ENCODE measurements at places on chromosomes 16 and 17.

DNA sequence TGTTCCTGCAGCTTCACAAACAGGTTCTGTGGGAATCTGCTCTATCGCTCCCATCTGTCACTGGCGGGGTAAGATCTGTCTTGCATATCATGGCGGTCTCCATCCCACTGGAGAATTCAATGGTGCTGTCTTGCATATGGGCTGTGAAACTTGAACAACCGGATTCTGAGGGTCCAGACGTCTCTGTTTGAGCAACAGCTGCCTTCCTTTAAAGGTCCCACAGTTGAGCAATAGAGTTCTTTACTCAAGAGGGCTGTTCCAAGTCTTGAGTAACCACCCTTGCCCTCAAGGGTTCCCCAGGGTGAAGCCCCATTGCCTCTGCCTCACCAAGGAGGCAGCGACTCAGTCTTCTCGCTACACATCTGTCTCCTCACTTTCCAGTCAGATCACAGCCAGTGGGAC is 50.8 kb downstream of the ZFHX3 start:
- no peak for DNase-seq

- peak; percentile 45 for DNase-seq
Measured at GRCh38 chr16:85574672-85575475, 38.2 kb upstream of the GSE1 start.

GRCh38 chr16:16127469-16128116 is 95.7 kb downstream of the ABCC6 start:
- DNase-seq: peak; percentile 73

DNA sequence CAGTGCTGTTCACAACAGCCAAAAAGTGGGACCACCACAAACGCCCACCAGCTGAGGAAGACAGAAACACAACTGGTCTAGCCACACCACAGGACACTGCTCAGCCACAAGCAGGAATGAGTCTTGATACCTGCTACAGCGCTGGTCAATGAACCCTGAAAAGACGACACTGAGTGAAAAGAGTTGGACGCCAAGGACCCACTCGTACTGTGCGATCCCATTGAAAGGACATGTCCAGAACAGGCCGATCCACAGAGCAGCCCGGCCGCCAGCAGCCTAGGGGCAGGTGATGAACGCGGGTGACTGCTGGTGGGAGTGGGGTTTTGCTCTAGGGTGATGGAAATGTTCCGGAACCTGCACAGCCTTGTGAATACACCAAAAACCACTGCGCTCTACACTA is 10.6 kb upstream of the SLC38A8 start:
- no peak for DNase-seq

DNA sequence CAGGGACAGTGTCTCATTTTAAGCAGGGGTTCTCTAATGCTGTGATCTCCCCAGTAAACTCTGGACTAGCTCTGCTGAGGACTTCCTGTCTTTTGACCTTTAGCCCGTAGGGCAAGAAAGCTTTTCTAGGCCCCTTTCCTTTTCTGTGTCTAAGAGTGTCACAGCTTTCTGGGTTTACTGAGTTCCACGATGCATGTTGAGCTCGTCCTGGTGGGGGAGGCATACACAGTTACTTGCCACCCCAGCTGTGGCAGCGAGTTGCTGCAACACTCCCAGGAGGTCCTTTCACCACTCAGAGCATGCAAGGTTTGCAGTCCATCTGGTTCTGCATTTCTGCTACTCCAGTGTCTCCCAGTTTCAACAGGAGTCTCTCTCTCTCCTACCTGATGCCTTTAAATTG is 23.7 kb downstream of the NOD2 start:
- DNase-seq: no peak

DNA sequence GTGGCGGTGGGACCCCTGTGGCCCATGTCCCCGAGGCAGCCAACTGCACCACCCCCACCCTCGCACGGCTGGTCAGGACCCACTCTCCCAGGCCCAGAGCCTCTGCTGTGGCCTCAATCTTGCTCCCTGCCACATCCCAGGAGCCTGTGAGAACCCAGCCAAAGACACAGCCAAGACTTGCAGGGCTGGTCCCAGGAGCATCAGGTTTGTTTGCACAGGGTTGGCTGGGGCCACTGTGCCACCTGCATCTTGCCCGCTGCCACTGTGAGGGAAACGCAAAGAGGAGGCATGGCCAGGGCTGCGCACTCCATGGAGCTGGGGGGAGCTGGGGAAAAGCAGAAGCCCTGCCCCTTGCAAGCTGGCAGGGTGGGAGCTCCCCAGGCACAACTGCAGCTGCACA is 92.5 kb downstream of the SSH2 start:
- no peak for DNase-seq

DNA sequence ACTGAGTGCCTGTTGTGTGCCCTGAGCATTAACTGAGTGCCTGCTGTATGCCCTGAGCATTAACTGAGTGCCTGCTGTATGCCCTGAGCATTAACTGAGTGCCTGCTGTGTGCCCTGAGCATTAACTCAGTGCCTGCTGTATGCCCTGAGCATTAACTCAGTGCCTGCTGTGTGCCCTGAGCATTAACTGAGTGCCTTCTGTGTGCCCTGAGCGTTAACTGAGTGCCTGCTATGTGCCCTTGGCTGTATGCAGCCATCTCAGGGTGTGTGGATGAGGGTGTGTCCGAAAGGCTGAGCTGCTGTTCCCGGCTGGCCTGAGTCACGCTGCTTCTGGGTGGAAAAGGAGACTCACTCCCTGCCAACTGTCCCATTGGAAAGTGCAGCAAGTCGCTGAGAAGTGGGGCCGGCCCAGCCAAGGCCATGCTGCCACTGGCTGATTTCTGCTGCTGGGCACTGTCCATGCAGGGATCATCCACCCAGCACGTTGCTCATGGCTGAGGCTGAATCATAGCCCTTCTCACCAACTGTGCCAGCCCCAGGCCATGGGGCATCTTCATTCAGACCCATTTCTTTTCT is 113.8 kb downstream of the OR1D5 start:
- no peak for DNase-seq

DNA sequence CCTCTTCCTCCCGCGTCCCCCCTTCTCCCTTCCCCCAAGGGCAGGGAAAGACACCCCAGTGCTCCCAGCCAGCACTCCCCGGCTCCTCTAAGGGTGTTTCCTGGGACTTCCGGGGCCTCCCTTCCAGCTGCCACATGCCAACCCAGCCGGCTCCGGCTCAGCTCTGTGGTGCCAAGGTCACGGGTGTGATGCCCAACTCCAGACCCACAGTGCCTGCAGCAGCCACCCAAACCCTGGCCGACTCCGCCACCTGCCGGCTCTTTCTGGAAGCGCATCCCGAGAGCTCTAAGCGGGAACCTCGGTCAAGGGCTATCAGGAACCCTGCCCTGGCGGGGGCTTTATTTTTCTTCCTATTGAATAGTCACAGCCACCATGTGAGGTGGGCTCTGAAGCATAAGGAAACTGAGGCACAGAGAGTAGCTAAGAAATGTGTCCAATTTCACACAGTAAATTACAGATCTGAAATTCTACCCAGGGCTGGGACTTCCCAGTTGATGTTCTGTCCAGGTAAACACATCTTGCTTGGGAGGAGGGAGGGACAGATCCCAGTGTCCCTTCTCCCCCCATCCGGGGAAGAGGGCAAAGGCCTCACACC is 3.3 kb upstream of the PPP1R1B start:
- peak; percentile 63 for DNase-seq

DNA sequence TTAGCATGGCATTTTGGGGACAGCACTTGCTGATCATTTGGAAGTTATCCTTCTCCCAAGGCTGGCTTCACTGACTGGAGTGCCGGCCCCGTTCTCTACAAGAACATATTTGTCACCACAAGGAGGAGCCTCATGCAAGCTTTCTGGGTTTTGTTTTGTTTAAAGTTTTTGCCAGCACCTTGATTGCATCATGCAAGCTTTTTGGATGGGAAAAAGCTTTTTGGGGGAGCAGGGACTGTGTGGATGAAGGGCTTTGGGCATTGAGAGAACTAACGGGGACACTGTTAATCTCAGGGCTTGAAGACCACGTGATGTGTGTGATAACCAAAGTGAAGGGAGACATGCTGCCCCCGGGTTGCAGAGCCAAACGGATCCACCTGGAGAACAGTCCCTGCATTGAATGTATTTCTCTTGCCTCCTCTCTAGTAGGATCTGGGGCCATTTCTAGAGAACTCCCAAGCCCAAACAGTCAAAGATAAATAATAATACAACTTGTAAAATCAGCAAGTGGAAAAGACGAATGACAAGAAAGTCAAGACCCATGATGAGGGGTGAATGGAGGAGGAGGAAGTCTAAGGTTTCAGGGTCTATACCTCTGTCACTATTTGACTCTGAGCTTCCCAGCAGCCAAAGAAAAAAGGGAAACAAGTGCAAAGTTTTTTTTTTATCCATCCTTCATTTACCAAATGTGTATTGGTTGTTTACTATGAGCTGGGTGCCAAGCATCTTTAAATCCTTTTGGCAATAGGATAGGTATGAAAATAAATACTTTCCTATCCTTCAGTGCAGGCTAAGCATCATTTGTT is 17.2 kb downstream of the TMEM114 start:
- DNase-seq: peak; percentile 91

DNA sequence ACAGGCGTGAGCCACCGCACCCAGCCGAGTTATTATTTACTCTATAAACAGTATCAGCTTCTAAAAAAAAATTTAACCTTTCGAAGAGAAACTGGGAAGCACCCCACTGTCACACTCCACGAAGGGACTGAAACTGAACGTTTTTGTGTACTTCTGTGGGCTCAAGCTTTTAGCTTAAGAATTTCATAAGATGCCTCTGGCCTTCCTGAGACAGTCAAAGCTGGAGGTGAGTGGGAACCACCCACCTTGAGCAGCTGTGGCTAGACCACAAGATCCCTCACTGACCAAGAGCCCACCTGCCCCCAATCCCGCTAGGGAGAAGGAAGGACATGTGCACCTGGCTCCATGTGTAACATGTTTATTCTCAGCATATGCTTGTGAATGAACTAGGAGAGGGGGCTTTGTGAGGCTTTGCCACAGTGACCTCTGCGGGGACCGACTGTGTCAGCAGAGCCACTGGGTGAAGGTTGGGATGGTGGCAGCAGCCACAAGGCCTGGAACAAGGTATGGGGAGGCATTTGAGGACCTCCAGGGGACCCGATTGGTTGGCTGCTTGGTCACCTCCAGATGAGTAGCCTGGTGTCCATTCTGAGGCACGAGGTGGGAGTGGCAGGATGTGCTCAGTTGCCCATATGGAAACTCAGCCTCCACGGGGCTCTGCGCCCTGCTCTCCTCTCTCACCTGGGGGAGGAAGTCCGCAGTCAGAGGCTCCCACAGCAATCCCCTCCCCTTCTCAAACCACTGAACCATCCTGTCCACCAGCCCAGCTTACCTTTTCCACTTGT is 4.8 kb downstream of the DPEP3 start:
- DNase-seq: no peak

DNA sequence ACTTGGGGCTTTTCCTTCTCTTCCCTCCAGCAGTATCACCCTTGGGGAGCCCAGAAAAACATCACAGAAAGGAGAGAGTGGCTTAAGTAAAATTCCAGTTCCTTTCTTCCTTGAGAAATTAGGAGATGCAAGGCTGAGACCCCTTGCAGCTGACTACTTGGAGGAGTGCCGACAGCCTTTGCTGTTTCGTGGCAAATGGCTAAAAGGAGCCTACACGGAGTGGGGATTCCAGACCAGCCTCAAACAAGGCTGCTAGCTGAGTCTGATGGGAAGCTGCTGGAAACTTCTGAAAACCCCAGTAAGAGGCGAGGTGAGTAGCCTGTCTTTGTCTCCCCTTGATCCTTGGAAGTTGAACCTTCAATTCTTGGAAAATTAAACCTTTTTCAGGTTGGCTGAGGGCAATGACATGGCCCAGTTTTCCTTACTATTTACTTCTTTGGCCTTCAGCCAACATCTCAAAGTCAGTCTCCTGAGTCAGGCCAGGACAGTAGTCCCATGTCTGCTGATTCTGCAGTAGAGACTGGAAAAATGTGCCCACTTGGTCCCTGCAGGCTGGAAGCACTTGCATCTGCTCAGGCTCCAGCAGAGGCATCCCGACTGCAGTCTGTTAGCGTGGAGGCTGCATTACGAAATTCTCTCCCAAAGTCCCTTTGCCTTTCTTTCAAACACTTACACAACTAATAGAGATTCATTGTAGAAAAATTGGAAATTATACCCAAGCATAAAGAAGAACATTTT is 23.4 kb downstream of the SMIM36 start:
- no peak for DNase-seq

GRCh38 chr17:17125136-17126084 is 80.7 kb downstream of the PLD6 start:
- DNase-seq: peak; percentile 14

GRCh38 chr17:50787106-50787505 is 19.8 kb upstream of the ANKRD40CL start:
- no peak for DNase-seq

- DNase-seq: no peak
Measured at GRCh38 chr17:33183487-33184026, 109.5 kb downstream of the ASIC2 start.

DNA sequence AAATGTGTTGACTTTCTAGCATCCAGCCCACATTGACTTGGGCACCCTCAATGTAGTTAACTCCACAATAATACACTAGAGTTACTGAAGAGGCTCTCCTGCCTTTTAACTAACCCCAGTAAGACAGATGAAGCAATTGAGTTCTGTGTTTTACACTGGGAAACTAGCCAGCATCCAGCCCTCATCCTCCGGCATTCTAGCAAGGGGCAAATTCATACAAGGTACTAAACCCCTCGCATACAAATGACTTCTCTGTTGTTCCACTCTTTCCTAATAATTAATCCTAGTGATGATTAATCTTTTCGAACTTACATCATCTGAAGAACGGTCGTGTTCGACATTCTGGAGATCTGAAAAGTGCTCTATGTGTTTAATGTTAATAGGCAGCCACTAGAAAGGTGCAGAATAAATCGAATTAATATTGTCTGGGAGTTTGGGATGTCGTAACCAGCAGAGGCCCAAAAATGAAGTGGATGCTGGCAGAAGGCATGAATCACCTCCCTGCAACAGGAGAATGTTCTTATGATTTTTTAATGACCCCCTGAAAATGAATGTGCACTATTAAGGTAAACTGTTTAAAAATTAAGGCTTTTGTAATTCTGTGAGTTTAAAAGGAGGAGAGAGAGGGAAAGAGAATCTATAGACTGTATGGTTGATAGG is 249.4 kb downstream of the SNX29 start:
- DNase-seq: no peak

- no peak for DNase-seq
Measured at GRCh38 chr16:20322696-20323095, 4.6 kb downstream of the GP2 start.

- DNase-seq: no peak
Measured at GRCh38 chr17:45703806-45704205, 80.3 kb upstream of the CRHR1 start.

DNA sequence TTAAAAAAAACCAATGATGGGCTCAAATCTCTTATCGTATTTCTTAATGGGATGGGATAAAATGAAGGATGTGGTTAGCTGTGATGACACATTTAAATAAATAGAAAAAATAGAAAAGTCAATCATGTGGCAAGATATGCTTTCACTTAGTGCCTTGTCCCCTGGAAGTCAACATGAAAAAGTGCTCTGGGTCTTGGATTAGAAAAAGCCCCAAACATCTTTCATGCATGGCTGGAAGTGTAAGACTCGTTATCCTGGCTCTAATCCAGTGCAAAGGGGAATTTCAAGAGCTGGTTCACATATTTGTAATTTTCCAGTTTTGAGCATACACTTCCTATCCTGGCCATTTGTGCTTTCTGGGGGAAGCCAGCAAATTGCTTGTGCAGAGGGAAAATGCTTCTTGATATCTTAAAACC is 160.9 kb downstream of the MAP2K6 start:
- peak; percentile 65 for DNase-seq

Data from A673 (cell line).